ENCODE measurements at places on chromosomes 7 and 10. TPM values are rescaled to one million over a fixed set of nuclear protein-coding genes. Genes with fewer than 3 reads are reported as not detected.

DNA sequence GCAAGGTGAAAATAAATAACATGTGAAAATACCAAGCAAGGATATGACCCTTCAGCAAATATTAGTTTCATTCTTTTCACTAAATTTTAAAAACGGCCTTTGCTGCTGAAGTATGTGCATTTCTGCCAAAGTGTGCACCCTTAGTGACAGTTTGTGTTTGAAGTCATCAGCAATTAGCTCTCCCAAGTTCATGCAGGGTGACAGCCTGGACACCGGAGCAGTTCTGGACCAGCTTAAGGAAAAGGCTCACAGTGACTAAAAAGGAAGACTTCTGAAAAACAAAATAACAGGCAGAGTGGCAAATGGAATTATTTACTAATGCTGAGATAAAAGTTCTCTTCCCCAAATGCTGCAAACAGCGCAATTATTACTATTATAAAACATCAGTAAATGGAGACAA, 69.3 kb upstream of the NEBL start:
- DNase-seq, result peak; percentile 29

GRCh38 chr10:49508654-49509053, 30.3 kb downstream of the ERCC6 start:
- no peak for DNase-seq

GRCh38 chr10:61975391-61975932, 74.0 kb downstream of the ARID5B start:
- DNase-seq, result no peak

- no peak for DNase-seq
Measured at GRCh38 chr10:45443101-45444009, 69.3 kb downstream of the ALOX5 start.

DNA sequence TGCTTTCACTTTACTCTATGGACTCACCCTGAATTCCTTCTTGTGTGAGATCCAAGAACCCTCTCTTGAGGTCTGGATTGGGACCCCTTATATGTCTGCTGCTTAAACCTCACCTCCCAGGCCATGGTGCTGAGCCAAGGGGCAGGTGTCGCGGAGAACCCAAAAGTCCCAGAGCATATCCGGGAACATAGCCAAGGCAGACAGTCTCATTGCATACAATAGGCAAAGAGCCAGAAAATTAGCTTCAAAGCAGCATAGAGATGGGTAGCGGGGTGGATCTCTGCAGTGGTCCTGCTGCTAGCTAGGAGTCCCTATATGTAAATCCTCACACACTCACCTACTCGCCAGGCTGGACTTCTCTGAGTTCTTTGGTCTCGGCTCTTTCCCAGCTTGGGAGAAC, 5.5 kb downstream of the CCL24 start:
- DNase-seq, result no peak

- DNase-seq, result no peak
Measured at GRCh38 chr10:11414314-11415038, 197.0 kb downstream of the USP6NL start.

DNA sequence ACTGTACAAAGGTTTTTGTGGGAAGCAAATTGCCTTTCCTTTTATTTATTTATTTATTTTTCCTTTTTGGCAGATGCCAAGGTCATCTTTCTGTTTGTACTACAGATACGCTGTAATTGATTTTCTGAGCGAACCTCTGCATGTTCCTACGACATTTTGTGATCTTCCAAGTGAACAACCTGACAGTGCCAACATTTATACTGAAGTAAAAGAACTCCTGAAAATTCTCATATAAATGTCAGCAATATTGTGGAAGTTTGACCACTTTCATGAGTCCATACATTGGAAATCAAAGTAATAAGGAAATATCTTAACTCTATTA, 86.8 kb upstream of the EEPD1 start:
- no peak for DNase-seq

DNA sequence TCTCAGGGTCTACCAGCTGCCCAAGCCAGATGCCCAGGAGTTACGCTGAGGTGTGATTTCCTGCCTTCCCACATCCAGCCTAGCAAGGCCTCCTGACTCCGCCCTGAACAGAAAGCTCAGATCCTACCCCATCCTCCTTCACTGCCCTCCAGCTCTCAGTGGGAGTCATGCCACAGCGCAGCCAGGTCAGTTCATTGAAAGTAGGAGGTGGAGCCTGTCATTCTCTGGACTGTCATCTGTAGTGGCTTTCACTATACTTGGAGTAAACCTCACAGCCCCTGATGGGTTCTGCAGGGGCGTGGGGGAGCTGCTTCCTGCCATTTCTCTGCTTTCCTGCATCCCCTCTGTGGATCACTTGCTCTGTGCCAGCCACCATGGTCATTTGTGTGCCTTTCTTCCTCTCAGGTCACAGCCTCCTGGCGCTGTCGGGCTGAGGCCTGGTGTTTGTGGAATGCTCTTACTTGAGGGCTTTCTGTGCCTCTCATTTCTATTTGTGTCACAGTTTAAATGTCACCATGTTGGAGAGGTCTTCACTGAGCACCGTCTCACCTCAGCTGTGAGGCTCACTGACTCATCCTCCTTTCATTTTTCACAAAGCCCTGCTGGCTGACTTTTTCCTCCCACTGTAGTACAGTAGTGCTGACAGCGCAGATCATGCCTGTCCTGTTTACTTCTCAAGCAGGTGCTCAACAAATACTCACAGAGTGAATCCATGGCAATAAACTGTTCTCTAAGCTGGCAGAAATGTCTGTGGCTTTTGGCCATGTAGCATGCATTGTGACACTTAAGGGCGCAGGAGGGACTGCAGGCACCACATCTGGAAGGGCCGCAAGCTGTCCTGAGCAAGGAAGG, 61.0 kb upstream of the TMEM248 start:
- DNase-seq, result no peak

GRCh38 chr7:137820677-137821420, 25.9 kb downstream of the DGKI start:
- DNase-seq, result no peak

- DNase-seq, result no peak
Measured at GRCh38 chr10:69569396-69569934, 3.8 kb downstream of the NEUROG3 start.

- DNase-seq, result no peak
Measured at GRCh38 chr7:104818961-104819880, 194.8 kb upstream of the KMT2E start.

- no peak for DNase-seq
Measured at GRCh38 chr7:92608380-92609322, 18.5 kb upstream of the FAM133B start.

DNA sequence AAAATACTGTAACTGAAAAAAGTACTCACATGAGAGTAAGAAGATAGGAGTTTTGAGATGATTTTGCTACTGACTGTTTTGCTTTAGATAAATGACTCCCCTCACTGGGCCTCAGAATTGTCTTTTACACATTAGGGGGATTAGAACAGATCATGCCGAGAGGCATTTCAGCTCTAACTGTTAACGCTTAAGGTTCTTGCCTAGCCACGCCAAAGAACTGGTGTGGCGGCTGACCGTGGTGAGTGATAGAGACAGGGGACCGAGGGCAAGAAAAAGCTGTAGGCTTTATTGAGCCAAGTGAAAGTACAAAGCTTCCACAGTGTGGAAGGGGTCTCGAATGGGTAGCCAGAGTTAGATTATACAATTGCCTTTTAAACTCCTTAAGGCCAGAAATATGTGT, 368.5 kb upstream of the MYO3A start:
- DNase-seq, result no peak

GRCh38 chr7:154503962-154504550, 451.9 kb downstream of the DPP6 start:
- DNase-seq, result no peak

- DNase-seq, result no peak
Measured at GRCh38 chr7:151174246-151175046, 7.0 kb upstream of the GBX1 start.

DNA sequence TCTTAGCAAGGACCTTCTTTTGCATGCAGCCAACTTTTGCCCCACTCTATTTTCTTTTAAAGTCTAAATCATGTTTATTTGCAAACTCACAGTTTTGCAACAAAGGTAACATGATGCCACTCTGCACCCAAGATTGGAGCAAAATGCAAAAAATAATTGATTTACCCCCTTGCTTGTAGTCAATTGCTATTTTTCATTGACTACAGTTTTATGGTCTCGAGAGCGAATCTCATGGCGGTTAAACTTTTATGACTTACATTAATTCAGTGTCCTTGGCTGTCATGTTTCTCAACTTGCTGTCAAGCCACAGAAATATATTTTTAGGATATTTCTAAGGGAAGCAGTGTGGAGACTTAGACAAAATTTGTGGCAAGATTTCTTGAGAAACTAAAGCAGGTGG, 110.0 kb upstream of the JCAD start:
- DNase-seq, result no peak

DNA sequence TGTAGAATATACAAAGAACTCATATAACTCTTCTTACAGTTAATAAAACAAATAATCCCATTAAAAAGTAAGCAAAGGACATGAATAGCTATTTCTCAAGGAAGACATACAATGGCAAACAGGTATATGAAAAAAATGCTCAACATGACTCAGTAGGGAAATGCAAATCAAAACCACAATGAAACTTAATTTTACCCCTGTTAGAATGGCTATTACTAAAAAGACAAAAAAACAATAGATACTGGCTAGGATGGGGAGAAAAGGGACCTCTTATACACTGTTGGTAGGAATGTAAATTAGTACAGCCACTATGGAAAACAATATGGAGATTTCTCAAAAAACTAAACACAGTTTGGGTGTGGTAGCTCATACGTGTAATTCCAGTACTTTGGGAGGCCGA, 37.8 kb downstream of the HERPUD2 start:
- DNase-seq, result no peak

GRCh38 chr7:154916381-154916780, 86.5 kb downstream of the PAXIP1 start:
- no peak for DNase-seq

GRCh38 chr7:30238721-30239441, 45.5 kb upstream of the ZNRF2 start:
- DNase-seq, result peak; percentile 91

DNA sequence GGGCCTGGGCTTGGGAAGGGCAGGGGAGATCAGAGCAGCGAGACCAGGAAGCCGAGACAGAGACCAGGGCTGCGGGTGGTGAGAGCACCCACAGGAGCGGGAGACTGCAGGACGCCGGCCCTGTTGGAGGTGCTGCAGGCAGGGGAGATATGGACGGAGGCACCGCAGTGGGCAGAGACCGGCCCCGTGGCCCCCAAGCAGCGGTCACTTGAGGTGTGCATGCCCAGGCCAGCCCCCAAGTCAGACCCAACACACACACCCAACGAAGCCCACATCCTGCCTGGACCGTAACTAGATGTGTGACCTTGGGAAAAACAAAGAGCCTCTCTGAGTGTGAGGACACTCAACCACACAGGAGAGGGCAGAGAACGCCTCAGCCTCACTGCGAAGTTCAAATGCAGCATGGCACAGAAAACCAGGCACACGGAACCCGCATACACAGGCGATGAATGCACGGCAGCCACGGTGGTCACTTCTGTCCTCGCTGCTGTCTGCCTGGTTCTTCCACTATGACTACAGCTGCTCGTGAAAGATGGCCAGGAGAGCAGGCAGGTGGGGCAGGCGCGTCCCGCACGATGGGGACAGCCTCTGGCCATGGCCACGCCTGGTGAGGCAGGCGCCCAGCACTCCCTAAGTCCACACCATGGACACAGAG, 214.7 kb downstream of the MAD1L1 start:
- no peak for DNase-seq

Gene AGMO
- total RNA-seq, result not detected

Gene CHST15
- total RNA-seq, result 76.1 TPM

Gene NRG3
- under 0.01 TPM for total RNA-seq

Gene TWIST1
- 15.9 TPM for total RNA-seq

Gene ZNF425
- 3.6 TPM for total RNA-seq

Gene C7orf57
- total RNA-seq, result not detected

Gene ZNF862
- total RNA-seq, result 17.1 TPM

Gene VENTX
- 0.46 TPM for total RNA-seq

Gene LDB3
- 24.1 TPM for total RNA-seq

Gene DKK1
- total RNA-seq, result 0.69 TPM

Gene VSTM4
- total RNA-seq, result 13.5 TPM

Measured in esophagus muscularis mucosa (tissue), 4 donors.